ENCODE measurements at places on chromosomes 3 and 15. TPM values are rescaled to one million over a fixed set of nuclear protein-coding genes. Genes with fewer than 3 reads are reported as not detected.

- DNase-seq: no peak
- H3K27ac ChIP-seq: no peak overlapping the region
- H3K36me3 ChIP-seq: no peaks in the 10 kb centered on the region
- H3K4me1 ChIP-seq: peaks cover 7% of the 10 kb centered on the region
- H3K4me3 ChIP-seq: no peak overlapping the region
- no peaks in the 10 kb centered on the region for H3K27me3 ChIP-seq
Measured at GRCh38 chr15:26087881-26088280, 224.8 kb upstream of the ATP10A start.

GRCh38 chr15:93719921-93720351, 511.4 kb upstream of the MCTP2 start:
- H3K27me3 ChIP-seq: no peaks in the 10 kb centered on the region
- H3K4me3 ChIP-seq: no peak overlapping the region
- no peaks in the 10 kb centered on the region for H3K4me1 ChIP-seq
- H3K36me3 ChIP-seq: no peaks in the 10 kb centered on the region
- no peak overlapping the region for H3K27ac ChIP-seq

DNA sequence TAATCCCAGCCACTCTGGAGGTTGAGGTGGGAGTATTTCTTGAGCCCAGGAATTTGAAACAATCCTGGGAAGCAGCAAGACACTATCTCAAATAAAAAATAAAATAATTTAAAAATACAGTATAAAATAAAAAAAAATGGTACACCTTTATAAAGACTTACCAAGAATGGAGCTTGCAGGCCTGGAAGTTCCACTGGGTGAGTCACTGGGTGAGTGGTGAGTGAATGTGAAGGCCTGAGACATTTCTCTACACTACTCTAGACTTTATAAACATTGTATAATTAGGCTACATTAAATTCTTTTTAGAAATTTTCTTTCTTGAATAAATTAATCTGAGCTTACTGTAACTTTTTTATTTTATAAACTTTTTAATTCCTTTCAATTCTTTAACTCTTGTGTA, 609.1 kb upstream of the BCHE start:
- no peak overlapping the region for H3K4me3 ChIP-seq
- DNase-seq: no peak
- H3K36me3 ChIP-seq: no peaks in the 10 kb centered on the region
- H3K4me1 ChIP-seq: no peaks in the 10 kb centered on the region

GRCh38 chr3:51024765-51025632, 350.3 kb downstream of the DOCK3 start:
- DNase-seq: no peak
- no peaks in the 10 kb centered on the region for H3K4me1 ChIP-seq
- no peaks in the 10 kb centered on the region for H3K27me3 ChIP-seq
- H3K27ac ChIP-seq: no peak overlapping the region
- no peaks in the 10 kb centered on the region for H3K36me3 ChIP-seq

GRCh38 chr3:40989141-40990061, 209.9 kb upstream of the CTNNB1 start:
- no peak overlapping the region for H3K4me3 ChIP-seq
- H3K4me1 ChIP-seq: no peaks in the 10 kb centered on the region
- no peaks in the 10 kb centered on the region for H3K36me3 ChIP-seq

DNA sequence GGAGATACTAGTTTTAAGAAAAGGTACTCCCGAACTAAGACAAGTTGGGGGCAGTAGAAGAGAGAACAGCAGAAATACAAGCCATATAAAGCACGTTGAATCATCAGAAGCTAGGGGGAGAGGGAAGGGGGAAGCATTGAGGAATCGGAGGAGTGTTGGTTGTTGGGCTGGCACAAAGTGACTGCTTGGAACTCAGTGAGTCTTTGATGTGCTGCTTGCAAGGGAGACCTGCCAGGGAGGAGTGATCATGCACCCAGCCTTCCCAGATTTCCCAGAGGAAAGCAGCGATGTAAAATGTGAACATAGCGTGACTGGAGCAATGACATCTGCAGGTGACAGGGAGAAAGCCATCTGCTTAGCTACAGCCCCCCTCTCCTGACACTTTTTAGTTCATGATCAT, 192.4 kb upstream of the IL12A start:
- H3K27me3 ChIP-seq: no peaks in the 10 kb centered on the region
- H3K4me1 ChIP-seq: peaks cover 12% of the 10 kb centered on the region
- H3K27ac ChIP-seq: peak overlapping the region; percentile 86
- H3K36me3 ChIP-seq: no peaks in the 10 kb centered on the region

DNA sequence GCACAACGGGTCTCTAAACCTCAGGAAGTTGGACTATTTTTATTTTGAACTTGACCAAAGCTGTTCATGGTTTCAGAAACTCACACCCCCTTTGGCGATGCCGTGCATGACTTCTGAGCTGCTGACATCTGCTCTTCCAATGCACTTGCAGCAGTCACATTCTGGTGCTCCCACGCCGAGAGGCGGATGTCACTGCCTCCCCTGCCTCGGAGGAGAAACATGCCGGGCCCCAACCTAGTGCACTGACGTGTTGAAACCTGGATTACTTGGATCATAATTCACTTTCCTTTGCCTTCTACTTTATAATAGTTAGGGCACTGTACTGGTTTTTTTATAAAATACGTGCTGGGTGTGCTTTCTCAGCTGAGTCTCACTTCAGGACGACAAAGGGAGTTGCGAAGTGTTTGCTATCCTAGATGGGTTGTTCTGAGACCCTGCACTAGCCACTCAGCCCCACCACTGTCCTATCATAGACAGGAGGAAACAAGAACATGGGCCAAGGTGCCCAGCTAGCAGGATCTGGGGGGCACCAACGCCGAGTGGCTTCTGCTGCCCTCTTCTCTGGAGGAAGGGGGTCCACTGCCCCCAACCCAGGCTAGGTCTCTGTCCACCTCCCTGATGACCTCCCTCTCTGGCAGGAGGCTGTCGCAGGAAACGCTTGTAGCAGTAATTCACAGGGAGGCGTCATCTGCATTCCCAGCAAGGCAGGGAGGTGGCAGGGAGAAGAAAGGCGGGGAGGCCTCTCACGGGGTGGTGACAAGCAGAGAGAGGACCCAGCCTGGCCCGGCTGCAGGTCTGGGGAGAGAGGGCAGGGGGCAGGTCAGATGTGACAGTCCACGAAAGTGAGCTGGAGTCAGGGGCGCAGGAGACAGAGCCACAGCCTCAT, 158.8 kb upstream of the IQSEC1 start:
- no peaks in the 10 kb centered on the region for H3K4me1 ChIP-seq
- no peak overlapping the region for H3K27ac ChIP-seq
- H3K27me3 ChIP-seq: no peaks in the 10 kb centered on the region

GRCh38 chr3:189334064-189334920, 162.5 kb downstream of the TPRG1 start:
- H3K4me1 ChIP-seq: no peaks in the 10 kb centered on the region
- H3K27ac ChIP-seq: no peak overlapping the region
- no peaks in the 10 kb centered on the region for H3K36me3 ChIP-seq
- no peak for DNase-seq
- H3K27me3 ChIP-seq: no peaks in the 10 kb centered on the region

DNA sequence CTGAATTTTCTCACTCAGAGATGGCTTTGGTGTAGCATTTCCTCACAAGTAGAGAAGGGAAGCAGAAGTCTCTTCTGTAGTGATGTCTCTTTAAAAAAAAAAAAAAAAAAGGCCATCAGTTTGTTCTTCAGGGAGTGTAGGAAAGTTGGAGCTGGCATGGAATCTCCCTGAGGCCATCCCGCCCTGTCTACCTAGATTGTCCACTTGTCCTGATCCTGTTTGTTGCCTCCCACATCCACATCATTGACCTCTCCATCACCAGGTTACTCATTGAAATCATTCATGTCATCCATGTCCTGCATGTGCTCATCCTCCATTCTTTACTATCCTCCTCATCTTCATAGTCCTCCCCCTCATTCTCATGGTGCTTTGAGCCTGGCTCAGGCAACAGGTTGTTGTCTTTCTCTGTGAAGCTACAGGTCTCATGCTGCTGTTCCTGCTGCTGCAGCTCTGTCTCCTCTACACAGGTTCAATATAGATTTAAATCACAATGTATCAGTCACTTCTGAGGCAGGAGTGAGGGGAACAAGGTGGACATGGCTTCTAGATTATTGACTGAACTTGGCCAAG, 556.3 kb upstream of the NAALADL2 start:
- H3K4me3 ChIP-seq: no peak overlapping the region
- H3K27me3 ChIP-seq: no peaks in the 10 kb centered on the region
- no peak overlapping the region for H3K27ac ChIP-seq
- H3K4me1 ChIP-seq: no peaks in the 10 kb centered on the region
- no peaks in the 10 kb centered on the region for H3K36me3 ChIP-seq

DNA sequence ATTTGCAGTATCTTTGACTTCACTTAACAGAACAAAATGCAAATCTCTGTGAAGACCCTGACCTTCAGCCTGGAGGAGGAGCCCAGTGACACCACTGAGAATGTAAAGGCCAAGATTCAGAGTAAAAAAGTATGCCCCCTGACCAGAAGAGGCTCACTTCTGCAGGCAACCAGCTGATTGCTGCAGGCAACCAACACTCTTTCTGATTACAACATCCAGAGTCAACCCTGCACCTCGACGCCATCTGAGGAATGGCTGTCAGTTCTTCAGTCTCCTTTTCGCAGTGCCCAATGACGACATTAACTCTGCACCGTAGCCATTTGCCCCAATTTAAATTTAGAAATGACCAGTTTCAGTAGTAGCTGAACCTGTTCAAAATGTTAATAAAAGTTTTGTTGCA, 14.9 kb downstream of the ATP13A3 start:
- no peak for DNase-seq
- H3K27ac ChIP-seq: no peak overlapping the region
- H3K36me3 ChIP-seq: no peaks in the 10 kb centered on the region
- no peaks in the 10 kb centered on the region for H3K27me3 ChIP-seq
- no peak overlapping the region for H3K4me3 ChIP-seq

GRCh38 chr3:162138509-162138908, 641.9 kb downstream of the OTOL1 start:
- no peaks in the 10 kb centered on the region for H3K27me3 ChIP-seq
- H3K4me3 ChIP-seq: no peak overlapping the region
- no peaks in the 10 kb centered on the region for H3K4me1 ChIP-seq
- no peak for DNase-seq

DNA sequence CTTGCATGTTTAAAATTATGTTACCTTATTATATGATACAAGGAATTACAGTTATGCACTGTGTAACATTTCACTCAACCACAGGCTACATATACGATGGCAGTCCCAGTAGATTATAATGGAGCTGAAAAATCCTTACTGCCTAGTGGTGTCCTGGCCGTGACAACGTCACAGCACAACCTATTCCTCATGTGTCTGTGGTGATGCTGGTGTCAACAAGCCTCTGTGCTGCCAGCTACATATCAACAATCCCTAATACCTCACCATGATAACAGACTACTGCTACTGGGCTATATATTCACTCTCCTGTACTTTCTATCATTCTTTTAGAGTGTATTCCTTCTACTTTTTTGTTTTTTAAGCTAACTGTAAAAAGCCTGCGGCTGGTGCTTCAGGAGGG, 80.2 kb upstream of the OCA2 start:
- DNase-seq: no peak
- peak overlapping the region; percentile 38 for H3K27ac ChIP-seq
- no peaks in the 10 kb centered on the region for H3K4me1 ChIP-seq
- H3K4me3 ChIP-seq: no peak overlapping the region
- peaks cover 20% of the 10 kb centered on the region for H3K36me3 ChIP-seq

Gene ITGA11
- total RNA-seq: 136 TPM

Gene BLM
- 0.11 TPM for total RNA-seq

Gene UCN2
- not detected for total RNA-seq

Gene SUCLG2
- total RNA-seq: 33.6 TPM

Gene SLC2A2
- total RNA-seq: not detected

Gene SCG3
- total RNA-seq: not detected

Gene C3orf49
- not detected for total RNA-seq

All from ascending aorta (tissue), 2 donors.